ENCODE measurements at places on chromosomes 2 and 18. TPM values are rescaled to one million over a fixed set of nuclear protein-coding genes. Genes with fewer than 3 reads are reported as not detected.

- no peak overlapping the region for H3K27ac ChIP-seq
- H3K27me3 ChIP-seq, result no peaks in the 10 kb centered on the region
- no peak overlapping the region for H3K4me3 ChIP-seq
- H3K36me3 ChIP-seq, result no peaks in the 10 kb centered on the region
- H3K4me1 ChIP-seq, result peaks cover 3% of the 10 kb centered on the region
- no peak for DNase-seq
These were observed 69.0 kb upstream of the ASAP2 start for GRCh38 chr2:9137379-9138150.

The FSHR gene
- not detected for total RNA-seq

DNA sequence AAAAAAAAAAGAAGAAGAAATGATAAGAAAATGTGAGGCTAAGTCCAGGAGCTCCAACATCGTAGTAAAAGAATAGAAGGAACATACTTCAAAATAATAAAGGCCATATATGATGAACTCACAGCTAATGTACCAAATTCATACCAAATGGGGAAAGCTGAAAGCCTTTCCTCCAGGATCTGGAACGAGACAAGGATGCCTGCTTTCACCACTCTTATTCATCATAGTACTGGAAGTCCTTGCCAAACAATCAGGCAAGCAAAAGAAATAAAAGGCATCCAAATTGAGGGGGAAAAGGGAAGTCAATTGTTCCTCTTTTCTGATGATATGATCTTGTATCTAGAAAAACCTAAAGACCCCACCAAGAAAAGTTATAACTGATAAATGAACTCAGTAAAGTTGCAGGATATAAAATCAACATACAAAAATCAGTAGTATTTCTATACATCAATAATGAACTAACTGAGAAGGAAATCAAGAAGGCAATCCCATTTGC lies 170.6 kb downstream of the METTL4 start:
- H3K4me3 ChIP-seq, result no peak overlapping the region
- no peaks in the 10 kb centered on the region for H3K36me3 ChIP-seq
- H3K27me3 ChIP-seq, result no peaks in the 10 kb centered on the region
- no peak for DNase-seq

The TSGA10 gene
- total RNA-seq, result 3.1 TPM

The ANKRD30BL gene
- total RNA-seq, result not detected

The NOTO gene
- not detected for total RNA-seq

GRCh38 chr18:10284540-10285282 lies 169.7 kb upstream of the APCDD1 start:
- no peak for DNase-seq
- H3K4me1 ChIP-seq, result no peaks in the 10 kb centered on the region
- no peaks in the 10 kb centered on the region for H3K27me3 ChIP-seq
- H3K4me3 ChIP-seq, result no peak overlapping the region
- no peak overlapping the region for H3K27ac ChIP-seq

The RND3 gene
- total RNA-seq, result 26.9 TPM

GRCh38 chr2:209473930-209474419 lies 50.1 kb downstream of the MAP2 start:
- peak overlapping the region; percentile 9 for H3K27ac ChIP-seq
- H3K27me3 ChIP-seq, result no peaks in the 10 kb centered on the region
- H3K4me3 ChIP-seq, result no peak overlapping the region
- no peak for DNase-seq

DNA sequence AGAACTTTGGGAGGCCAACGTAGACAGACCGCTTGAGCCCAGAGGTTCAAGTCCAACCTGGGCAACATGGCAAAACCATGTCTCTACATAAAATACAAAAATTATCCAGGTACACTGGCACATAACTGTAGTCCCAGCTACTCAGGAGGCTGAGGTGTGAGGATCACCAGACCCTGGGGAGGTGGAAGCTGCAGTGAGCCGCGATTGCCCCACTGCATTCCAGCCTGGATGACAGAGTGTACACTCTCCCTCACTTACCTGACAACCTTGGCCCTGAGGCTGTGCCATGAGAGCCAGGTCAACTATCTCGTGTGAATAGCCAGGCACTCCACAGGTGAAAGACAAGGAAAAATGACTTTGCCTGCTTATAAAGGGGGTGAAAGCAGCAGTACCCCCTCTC lies 39.3 kb downstream of the CBLN2 start:
- no peaks in the 10 kb centered on the region for H3K4me1 ChIP-seq
- H3K4me3 ChIP-seq, result no peak overlapping the region
- no peaks in the 10 kb centered on the region for H3K27me3 ChIP-seq
- H3K36me3 ChIP-seq, result no peaks in the 10 kb centered on the region
- no peak overlapping the region for H3K27ac ChIP-seq
- DNase-seq, result no peak

The ATL2 gene
- total RNA-seq, result 28.4 TPM

The SOX11 gene
- total RNA-seq, result 0.93 TPM

- peak overlapping the region; percentile 74 for H3K27ac ChIP-seq
- H3K27me3 ChIP-seq, result no peaks in the 10 kb centered on the region
- no peaks in the 10 kb centered on the region for H3K36me3 ChIP-seq
These were observed 164.7 kb downstream of the MREG start for GRCh38 chr2:215848698-215849097.

DNA sequence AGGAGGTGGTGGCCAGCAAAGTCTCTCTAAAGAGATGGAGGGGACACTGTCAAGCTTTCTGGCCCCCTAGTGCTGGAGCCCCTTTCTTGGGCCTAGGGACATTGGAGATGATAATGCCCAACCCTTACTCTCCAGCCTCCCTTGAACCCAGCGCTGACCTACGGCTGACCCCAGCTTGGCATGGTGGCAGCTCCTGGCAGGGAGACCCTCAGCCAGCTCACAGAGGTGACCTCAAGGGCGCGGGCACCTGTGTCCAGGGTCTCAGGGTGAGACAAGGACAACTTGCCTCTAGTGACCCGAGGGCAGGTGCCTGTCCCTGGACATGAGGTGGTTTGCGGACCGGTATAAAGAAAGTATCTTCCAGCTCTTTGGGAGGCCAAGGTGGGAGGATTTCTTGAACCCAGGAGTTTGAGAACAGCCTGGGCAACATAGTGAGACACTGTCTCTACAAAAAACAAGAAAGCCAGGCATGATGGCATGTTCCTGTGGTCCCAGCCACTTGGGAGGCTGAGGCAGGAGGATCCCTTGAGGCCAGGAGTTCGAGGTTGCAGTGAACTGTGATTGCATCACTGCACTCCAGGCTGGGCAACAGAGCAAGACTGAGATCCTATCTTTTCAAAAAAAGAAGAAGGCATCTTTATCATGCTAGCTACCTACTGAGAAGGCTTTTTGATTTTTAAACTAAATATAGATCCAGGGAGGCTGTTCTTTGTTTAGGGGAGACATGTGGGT lies 3.3 kb upstream of the PER2 start:
- H3K36me3 ChIP-seq, result no peaks in the 10 kb centered on the region
- no peak overlapping the region for H3K4me3 ChIP-seq
- H3K27me3 ChIP-seq, result peaks cover 5% of the 10 kb centered on the region
- H3K27ac ChIP-seq, result no peak overlapping the region
- peaks cover 39% of the 10 kb centered on the region for H3K4me1 ChIP-seq
- no peak for DNase-seq

GRCh38 chr2:105431367-105432043 lies 32.7 kb upstream of the FHL2 start:
- peaks cover 16% of the 10 kb centered on the region for H3K36me3 ChIP-seq
- peak; percentile 77 for DNase-seq
- H3K27me3 ChIP-seq, result no peaks in the 10 kb centered on the region

The HOXD12 gene
- total RNA-seq, result not detected

The AFG3L2 gene
- 136 TPM for total RNA-seq

DNA sequence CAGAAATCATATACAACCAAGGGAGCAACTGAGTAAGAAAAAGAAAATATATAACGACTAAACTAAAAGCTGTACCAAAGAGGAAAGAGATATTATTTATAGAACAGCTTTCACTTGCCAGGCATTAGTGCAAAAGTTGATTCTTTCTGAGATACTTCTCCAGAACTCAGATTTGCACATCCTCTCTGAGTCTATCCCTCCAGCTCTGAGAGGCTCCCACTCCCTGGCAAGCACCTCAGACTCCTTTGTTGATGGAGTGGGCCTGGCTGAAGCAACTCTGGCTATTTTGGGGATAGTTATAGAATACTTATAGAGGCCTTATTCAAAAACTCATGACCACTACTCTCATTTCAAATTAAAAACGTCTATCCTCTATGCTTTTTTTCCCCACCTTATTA lies 501.6 kb upstream of the TNP1 start:
- no peak overlapping the region for H3K4me3 ChIP-seq
- DNase-seq, result no peak
- no peaks in the 10 kb centered on the region for H3K36me3 ChIP-seq

The ERBB4 gene
- 8.3 TPM for total RNA-seq

DNA sequence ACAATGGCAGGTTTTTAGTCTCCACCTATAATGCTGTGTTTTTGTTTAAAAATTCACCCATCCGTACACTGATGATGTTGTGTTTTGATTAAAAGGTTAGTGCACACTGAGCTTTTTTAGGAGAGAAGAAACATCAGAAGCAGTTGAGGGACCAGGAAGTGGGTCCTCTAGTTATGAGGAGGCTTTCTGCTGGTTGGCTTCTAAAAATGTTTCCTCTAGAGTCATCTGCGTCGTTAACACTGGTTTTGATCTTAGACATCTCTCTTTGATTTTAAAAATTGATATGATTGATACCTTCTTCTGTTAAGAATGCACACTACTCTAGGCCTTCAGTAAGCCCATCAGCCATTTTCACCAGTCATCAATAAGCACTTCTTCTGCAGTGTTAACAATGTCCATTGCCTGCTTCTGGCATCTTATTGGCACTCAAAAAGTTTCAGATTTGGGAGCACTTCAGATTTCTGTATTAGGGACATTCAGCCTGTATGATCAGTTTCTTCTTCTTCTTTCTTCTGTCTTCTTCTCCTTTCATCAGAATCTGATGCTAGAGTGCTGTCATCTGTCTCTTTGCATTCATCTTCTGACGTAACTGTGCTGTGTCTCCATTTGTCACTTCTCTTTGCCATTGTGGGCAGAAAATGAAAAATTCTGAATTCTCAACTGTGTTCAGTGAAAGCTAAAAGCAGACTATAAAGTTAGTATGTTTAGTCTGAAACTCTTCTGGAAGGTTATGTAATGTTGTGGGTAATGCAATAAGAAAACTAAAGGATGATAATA lies 56.3 kb downstream of the PHLPP1 start:
- H3K4me3 ChIP-seq, result no peak overlapping the region
- no peak for DNase-seq
- no peaks in the 10 kb centered on the region for H3K36me3 ChIP-seq
- H3K27ac ChIP-seq, result no peak overlapping the region
- H3K4me1 ChIP-seq, result peaks cover 22% of the 10 kb centered on the region

The GRP gene
- not detected for total RNA-seq

The PRKAG3 gene
- 0.14 TPM for total RNA-seq

DNA sequence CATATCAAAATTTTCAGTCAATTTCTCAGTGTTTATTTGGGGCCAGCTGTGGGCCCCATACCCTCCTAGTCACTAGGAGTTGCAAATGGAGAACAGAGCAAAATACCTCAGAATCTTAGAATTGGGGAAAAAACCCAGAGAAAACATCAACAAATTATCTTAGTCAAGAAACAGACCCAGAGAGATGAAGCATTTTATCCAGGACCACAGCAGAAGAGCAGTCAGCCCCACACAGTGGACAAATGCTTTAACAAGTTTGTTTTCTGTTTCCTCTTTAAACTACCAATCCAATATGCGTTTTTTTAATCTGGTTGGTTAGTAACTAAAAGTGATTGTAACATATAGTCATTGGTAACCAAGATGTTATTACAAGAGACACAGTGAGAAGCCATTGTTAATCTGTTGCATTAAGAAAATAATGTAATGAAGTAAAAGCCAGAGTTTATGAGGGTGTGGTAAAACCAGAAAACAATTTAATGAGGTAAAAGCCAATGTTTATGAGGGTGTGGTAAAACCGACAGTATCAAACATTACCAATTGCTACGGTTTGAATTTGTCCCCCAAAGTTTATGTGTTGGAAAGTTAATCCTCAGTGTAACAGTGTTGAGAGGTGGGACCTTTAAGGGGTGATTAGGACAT lies 60.7 kb upstream of the COX7A2L start:
- H3K27me3 ChIP-seq, result peaks cover 16% of the 10 kb centered on the region
- H3K4me1 ChIP-seq, result no peaks in the 10 kb centered on the region
- no peak overlapping the region for H3K4me3 ChIP-seq
- H3K27ac ChIP-seq, result no peak overlapping the region

The EFEMP1 gene
- total RNA-seq, result 72.3 TPM

GRCh38 chr2:101402630-101403029 lies 15.3 kb upstream of the CREG2 start:
- no peaks in the 10 kb centered on the region for H3K4me1 ChIP-seq
- no peak for DNase-seq
- no peaks in the 10 kb centered on the region for H3K36me3 ChIP-seq
- no peak overlapping the region for H3K27ac ChIP-seq
- peaks cover 20% of the 10 kb centered on the region for H3K27me3 ChIP-seq
- H3K4me3 ChIP-seq, result no peak overlapping the region

The CABYR gene
- not detected for total RNA-seq

Data from left ventricle myocardium inferior (tissue), 1 donor.